ENCODE measurements at places on chromosomes 5 and 9.

GRCh38 chr9:122923947-122924346 lies 7.4 kb downstream of the ZBTB26 start:
- H3K27me3 ChIP-seq, result no peaks in the 10 kb centered on the region
- H3K4me3 ChIP-seq, result no peak overlapping the region
- no peaks in the 10 kb centered on the region for H3K4me1 ChIP-seq
- no peak for DNase-seq
- peaks cover 10% of the 10 kb centered on the region for H3K36me3 ChIP-seq

GRCh38 chr5:145218982-145219381 lies 616.2 kb downstream of the PRELID2 start:
- H3K4me3 ChIP-seq, result no peak overlapping the region
- H3K27me3 ChIP-seq, result no peaks in the 10 kb centered on the region
- DNase-seq, result no peak
- no peak overlapping the region for H3K27ac ChIP-seq
- H3K4me1 ChIP-seq, result no peaks in the 10 kb centered on the region

GRCh38 chr9:3647652-3648051 lies 121.9 kb upstream of the RFX3 start:
- H3K4me1 ChIP-seq, result no peaks in the 10 kb centered on the region
- no peak overlapping the region for H3K27ac ChIP-seq
- no peak for DNase-seq

DNA sequence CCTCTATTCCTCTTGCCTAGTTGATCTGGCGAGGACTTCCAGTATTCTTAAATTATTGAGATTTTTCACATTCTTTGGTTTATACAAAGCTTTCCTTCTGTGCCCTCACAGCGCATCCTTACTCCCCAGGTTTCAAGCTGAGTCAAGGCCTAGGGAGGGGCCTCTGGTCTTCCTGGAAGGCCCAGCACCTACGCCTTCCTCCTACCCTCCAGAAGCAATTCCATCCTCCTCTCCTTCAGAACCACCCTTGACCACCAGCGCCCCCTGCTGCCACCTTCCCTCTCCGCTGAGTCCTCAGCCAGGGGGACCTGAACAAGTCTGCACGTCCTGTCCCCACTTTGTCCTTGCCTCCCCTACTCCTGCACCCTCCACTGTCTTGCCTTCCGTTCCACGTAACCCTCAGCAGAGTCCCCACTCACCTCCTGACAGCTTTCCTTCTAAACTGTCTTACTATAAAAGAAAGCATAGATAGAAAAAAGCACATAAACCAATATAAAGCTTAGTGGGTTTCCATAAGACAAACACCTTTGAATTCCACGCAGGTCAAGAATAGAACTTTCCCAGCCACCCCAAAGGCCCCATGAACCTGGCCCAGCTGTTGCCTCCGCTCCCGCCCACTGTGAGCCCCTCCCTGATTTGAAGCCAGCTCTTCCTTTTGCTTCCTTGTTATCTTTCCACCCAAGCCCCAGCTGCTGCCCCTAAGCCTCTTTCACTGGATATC lies 63.0 kb upstream of the CTSL start:
- no peaks in the 10 kb centered on the region for H3K27me3 ChIP-seq
- no peak overlapping the region for H3K27ac ChIP-seq
- DNase-seq, result no peak
- H3K4me3 ChIP-seq, result no peak overlapping the region

GRCh38 chr5:17113174-17113958 lies 104.1 kb upstream of the BASP1 start:
- H3K36me3 ChIP-seq, result no peaks in the 10 kb centered on the region
- H3K4me1 ChIP-seq, result no peaks in the 10 kb centered on the region
- no peak for DNase-seq

DNA sequence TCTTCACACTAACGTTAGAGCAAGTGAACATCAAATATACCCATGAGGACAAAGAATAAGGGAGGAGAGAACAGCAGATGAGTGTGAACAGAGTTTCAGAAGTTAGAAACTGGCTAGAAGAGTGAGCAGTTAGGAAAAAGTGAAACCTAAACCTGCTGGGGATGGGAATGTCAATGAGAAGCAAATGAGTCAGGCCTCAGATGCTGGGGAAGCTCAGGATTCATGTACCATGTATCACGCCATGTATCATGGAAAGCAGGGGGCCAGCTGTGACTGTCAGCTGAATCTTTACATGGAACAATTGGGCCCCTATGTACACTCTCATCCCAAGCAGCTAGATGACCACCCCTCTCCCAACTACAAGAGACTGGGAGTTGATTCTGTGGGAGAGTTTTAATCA lies 16.2 kb downstream of the GDF9 start:
- H3K27me3 ChIP-seq, result no peaks in the 10 kb centered on the region
- H3K27ac ChIP-seq, result no peak overlapping the region
- no peaks in the 10 kb centered on the region for H3K36me3 ChIP-seq
- no peak for DNase-seq

GRCh38 chr9:35659340-35659739 lies 1.2 kb downstream of the CCDC107 start:
- peaks cover 72% of the 10 kb centered on the region for H3K4me1 ChIP-seq
- H3K4me3 ChIP-seq, result peak overlapping the region; percentile 92
- no peaks in the 10 kb centered on the region for H3K27me3 ChIP-seq

DNA sequence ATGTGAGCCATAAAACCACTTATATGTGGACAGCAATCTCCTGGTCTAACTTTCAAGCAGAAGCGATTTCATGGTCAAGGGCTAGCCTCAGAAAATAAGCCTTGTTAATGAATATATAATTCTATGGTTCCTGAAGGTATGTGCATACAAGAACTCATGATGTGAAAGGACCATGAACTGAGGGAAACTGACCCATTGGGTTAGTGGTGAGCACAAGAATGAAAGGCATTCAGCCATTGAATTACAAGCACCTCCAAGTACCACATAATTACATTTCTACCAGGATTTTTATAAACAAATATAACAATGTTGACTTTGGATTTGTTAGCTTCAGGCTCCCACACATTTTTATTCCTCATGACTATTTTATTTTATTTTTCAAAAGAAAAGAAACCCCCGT lies 459.0 kb downstream of the TLE4 start:
- peaks cover 2% of the 10 kb centered on the region for H3K4me1 ChIP-seq
- no peak for DNase-seq
- no peak overlapping the region for H3K4me3 ChIP-seq
- H3K27ac ChIP-seq, result no peak overlapping the region
- no peaks in the 10 kb centered on the region for H3K36me3 ChIP-seq
- peaks cover 8% of the 10 kb centered on the region for H3K27me3 ChIP-seq

DNA sequence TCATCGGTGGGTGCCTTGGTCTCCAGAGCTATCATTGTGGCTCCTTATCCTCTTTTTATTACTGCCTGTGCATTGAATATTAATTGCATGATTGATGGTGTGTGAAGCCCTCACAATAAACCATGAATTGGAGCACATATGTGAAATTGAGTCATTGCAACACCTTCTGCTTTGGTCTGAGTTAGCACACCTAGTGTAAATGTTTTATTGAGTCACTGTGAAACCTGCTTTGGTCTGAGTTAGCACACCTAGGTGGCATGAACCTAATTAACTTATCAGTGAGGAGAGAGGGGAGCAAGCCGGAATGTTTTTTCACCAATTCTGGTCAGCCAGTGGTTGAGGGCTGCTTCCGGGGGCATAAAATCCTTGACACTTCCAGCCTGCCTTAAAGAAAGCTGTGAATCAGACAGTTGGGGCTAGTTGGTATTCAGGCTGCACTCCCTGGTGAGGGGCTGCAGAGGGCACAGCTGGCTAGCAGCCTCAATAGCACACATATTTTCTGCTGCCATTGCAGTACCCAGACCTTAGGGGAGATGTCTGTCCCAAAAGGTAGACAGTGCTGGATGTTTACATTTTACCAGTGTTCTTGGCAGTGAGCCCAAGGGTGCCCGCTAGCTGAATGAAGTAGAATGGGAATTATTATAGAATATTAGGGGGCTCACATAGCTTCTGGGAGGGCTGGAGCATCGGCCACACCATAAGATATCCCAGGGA lies 76.5 kb upstream of the GOLM1 start:
- H3K27ac ChIP-seq, result no peak overlapping the region

DNA sequence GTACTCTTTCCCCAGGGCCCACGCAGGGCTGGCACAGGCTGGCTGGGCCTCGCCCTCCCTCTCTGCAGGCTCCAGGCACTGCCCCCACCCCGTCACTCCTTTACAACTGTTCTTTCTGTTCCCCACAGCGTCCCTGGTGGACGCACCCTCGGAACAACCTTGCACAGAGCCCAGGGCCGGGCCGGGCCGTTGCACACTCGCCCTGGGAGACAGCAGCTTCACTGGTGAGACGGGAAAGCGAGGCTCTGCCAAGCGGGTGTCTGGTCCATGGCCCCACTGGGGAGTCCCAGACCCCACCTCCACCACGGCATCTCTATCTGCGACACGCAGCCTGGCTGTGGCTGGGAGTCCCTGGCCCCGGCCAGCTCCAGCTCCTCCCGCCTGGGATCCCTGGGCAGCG lies 18.4 kb upstream of the QSOX2 start:
- no peak for DNase-seq
- H3K27me3 ChIP-seq, result no peaks in the 10 kb centered on the region
- no peaks in the 10 kb centered on the region for H3K4me1 ChIP-seq

DNA sequence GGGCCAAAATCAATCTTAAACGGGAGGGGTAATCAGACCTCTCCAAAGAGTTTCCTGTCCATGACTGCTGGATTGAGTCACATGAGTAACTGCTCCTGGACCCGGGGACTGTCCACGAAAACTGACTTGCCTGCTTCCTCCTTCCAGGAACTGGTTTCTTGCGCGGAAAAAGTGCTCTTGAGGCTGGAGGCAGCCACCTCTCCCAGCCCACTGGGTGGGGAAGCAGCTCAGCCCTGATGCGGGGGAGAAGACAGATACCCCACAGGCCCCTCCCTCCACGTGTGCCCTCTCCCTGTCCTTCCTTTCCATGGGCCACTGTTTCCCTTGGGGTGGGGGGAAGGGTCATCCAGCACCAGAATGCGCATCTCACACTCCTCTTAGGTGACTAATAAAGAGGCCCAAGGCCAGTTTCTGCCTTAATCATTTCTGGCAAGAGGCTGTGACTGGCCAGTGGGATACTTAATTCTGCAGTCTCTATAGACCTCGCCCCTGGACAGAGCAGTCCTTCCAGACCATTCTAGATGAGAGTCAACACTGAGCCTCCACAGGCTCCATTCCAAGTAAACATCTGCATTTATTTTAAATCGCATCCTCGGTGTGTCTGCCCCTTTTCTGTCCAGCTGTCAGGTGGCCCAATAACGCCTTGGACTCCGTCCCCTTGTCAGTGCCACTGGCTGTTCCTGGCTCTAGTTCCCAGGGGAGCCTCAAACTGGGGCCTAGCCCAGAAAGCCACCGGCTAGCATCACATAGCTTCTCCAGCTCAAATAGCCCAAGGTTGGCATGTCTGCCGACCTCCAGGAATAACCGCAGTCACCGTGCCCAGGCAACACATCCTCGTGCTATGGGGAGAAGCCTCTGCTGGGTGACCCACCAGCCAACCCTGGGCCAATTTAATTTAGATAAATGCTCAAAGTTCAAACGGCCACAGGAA lies 12.0 kb downstream of the REXO4 start:
- peaks cover 15% of the 10 kb centered on the region for H3K4me1 ChIP-seq
- DNase-seq, result no peak
- H3K4me3 ChIP-seq, result no peak overlapping the region
- H3K27me3 ChIP-seq, result no peaks in the 10 kb centered on the region

DNA sequence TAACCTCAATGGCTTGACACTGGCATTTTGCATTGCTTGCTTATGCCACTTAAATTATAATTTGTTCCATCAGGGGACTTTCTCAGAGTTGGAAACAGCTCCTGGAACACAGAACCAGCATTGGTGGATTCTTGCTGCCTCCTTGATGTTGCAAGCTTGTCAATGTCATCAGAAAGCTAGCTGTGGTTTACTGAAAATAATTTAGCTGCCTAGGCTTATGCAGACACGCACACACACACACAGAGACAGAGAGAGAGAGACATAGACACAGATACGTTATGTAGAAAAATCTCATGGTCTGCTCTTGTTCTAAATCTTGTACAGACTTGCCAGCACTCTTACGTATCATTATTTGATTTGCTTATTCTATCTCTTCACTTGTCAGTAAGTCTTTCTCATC lies 78.0 kb downstream of the HMHB1 start:
- DNase-seq, result no peak
- no peaks in the 10 kb centered on the region for H3K4me1 ChIP-seq
- H3K4me3 ChIP-seq, result no peak overlapping the region
- no peak overlapping the region for H3K27ac ChIP-seq

DNA sequence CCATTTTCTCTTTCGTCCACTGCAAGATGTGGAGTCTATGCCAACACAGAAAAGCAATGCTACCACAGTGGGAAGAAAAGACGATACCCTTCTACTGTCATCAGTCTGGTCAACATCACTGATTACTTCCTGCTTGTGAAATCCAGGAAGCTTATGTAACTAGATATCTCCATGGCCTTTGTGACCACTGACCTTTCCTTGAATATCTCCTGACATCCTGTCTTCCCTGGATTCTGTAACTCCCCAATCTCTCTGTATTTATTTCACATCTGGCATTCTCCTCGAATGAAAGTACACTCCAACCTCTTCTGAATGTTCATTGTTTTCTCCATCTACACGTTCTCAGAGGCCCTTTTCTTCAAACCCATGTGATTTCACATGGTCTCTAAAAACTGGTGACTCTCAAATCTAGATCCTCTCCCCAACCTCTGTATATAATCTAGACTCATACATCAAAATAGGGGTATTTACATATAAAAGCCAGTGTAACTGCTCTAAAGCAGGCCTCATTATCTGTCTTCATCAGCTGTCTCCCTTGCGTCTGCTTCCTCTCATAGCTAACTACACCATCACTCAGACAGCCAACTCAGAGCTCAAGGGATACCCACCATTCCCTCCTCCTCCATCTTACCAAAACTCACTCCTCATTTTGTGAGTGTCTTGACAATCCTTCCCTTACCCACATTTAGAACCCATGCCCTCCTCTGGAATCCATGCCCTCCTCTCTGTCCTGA lies 156.8 kb downstream of the SEMA5A start:
- H3K4me3 ChIP-seq, result no peak overlapping the region
- no peaks in the 10 kb centered on the region for H3K4me1 ChIP-seq
- H3K36me3 ChIP-seq, result no peaks in the 10 kb centered on the region
- H3K27me3 ChIP-seq, result no peaks in the 10 kb centered on the region
- no peak for DNase-seq
- no peak overlapping the region for H3K27ac ChIP-seq

- no peaks in the 10 kb centered on the region for H3K4me1 ChIP-seq
- DNase-seq, result no peak
- no peak overlapping the region for H3K4me3 ChIP-seq
- H3K27ac ChIP-seq, result no peak overlapping the region
- H3K36me3 ChIP-seq, result no peaks in the 10 kb centered on the region
Observed at GRCh38 chr5:4627131-4627530, 513.0 kb upstream of the ADAMTS16 start.

DNA sequence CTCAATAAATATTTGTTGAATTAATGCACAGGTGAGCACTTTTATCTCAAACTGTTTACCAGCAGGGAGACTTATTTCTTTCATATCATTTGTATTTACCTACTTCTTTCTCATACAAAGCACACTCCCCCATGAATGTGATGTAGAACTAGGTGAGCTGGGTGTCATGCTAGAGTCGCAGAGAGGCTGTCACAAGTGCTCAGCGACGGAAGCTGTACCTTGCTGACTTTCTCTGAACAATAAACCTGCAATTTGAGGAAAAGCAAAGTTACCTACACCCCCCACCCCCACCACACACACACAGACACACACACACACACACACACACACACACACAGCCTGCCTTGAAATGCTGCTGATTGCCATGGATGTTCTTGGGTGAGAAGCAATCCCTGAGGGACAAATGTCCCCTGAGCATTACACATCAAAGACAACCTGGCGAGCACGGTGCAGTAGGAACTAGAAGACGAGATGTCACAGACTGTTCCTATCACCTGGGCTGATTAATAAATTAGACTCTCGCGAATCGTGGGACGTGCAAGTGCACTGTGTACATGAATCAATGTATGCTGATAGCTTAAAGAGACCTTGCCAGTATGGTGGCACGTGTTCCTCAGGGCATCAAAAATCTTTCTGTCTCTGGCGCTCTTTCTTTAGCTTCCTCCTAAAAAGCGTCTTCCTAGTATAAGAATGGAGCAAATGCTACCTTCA lies 66.1 kb downstream of the BRINP1 start:
- no peak overlapping the region for H3K4me3 ChIP-seq
- no peak overlapping the region for H3K27ac ChIP-seq

All from effector memory CD8-positive, alpha-beta T cell (primary cell).